ENCODE measurements at places on chromosomes 1 and 21.

GRCh38 chr1:48617252-48617651 is 145.2 kb upstream of the SPATA6 start:
- no peak for DNase-seq

GRCh38 chr1:12376236-12377045 is 146.6 kb downstream of the VPS13D start:
- DNase-seq, result no peak

DNA sequence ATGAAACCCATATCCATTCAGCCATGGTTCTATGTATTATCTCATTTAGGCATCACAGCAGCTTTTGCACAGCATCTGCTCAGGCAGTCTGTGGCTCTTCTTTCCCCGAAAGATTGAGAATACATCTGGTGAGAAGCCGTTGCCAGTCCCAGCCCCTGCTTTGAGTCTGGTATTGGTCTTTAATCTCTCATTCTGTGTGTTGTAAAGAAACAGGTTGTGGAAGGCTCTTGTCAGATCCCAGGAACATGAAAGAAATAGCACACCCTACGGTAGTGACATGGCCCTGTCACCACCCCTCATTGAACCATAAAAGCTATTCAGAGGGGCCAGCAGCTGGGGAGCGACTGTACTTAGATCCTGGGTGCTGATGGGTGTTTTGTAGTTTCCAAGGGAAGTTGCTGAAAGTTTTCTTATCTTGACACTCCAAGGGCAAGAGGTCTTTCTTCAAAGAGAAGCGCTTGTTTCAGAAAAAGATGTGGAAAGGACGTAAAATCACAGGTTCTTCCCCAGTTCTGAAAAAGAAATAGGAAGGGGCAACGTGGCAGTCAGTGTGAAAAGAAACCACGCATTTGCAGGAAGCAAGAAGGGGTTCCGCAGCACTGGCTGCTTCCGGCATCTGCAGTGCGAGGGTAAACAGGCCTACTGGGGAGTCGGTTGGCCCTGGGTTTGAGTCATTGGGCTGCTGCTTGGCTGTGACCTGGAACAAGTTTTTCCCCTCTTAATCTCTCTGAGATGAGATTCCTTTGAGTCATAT is 145.0 kb downstream of the DHRS3 start:
- no peak for DNase-seq

DNA sequence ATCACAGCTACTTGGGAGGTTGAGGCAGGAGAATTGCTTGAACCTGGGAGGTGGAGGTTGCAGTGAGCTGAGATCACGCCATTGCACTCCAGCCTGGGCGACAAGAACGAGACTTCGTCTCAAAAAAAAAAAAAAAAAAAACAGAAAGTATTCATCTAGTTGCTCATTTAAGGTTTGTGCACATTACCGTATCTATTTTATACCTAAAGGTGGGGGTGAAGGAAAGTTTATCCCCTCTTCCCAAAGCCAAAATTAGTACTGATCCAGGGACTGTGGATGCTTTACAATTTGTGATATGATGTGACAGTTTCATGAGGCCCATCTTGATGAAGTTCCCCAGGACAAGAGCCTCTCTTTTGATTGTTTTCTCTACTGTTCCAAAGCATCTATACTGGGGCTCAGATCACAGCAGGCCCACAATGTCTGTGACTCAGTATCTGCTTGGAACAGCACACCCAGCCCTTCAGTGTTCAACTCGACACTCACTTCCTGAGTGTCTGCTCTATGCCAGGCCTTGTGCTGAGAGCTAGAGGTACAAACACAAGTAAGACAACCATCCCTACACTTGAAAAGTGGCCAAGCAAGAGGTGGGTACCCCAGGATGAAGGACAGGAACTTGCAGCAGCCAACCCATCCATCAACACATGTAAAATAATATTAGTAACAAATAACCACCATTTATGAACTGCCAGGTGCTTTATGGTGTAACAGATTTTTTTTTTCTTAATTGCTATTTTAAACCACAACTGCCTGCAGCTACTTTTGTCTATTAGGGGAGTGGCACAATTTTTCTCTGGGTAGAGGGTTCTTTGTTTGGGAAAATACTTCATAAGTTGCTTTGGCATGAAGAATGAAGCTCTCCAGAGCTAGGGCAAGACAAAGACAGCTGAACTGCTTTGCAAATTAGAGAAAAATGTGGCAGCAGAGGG is 29.0 kb upstream of the KHDRBS1 start:
- no peak for DNase-seq

Measured in stimulated activated CD8-positive, alpha-beta memory T cell treated with anti-CD3 and anti-CD28 coated beads, Interleukin-15, amount 100 ng/mL, for 24 hours (primary cell).